Activated CD4-positive, alpha-beta T cell treated with anti-CD3 and anti-CD28 coated beads, Interleukin-2, amount 50 U/mL, for 48 hours (primary cell): ENCODE measurements at places on chromosomes 1 and 21.
A peak's percentile ranks its signal among the peaks of the same experiment; 100 is the strongest.

- no peak for DNase-seq
Observed at GRCh38 chr21:41955516-41955915, 1.7 kb upstream of the C2CD2 start.

- DNase-seq: no peak
Observed at GRCh38 chr1:103106426-103107341, 1.6 kb downstream of the COL11A1 start.

DNA sequence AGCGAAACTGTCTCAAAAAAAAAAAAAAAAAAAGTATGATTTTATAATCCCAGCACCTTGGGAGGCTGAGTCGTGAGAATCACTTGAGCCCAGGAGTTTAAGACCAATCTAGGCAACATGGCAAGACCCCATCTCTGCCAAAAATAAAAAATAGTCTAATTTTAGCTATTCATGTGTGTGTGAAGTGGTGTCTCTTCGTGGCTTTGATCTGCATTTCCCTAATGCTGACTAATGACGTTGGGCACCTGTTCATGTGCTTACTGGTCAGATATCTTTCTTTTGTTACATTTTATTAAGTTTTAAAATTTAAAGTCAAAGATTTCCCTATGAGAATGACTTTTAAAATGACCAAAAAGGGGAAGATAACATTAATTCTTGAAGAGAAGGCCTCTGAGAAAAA is 31.0 kb downstream of the PSEN2 start:
- DNase-seq: no peak

GRCh38 chr1:31266547-31266946 is 26.9 kb upstream of the NKAIN1 start:
- DNase-seq: no peak

GRCh38 chr1:228527596-228527995 is 40.4 kb downstream of the RNF187 start:
- DNase-seq: no peak

DNA sequence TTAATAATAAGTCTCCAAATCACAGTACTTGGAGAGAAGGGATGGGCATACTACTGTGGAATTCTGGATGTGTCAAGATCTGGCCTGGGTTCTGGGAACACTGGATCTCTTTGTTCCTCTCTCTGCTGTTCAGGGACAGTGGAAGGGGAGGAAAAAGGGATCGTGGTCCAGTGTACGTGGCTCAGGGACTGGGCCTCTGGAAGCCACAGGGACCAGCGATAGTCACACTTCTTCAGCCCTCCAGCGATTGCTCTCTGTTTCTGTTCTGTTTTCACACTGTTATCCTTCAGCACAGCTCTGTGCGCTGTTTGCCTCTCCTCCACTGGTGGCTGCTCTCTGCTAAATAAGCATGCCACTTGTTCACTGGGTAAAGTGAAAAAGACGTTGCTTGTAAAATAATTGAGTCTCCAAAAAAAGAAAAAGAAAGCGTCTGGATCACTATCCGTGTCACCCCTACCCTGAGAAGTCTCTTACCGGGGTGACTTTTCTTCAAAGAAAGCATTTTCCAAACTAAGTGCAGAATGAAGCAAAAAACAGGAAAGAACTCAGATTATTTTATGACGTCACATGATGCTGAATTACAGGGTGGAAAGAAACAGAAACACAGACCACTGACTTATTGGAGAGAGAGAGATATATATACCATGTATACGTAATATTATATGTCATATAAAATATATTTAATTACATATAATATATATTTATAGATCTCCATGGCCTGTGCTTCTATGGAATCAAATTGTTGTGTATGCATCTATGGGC is 279.4 kb downstream of the RGS7 start:
- no peak for DNase-seq

GRCh38 chr1:119308130-119308700 is 60.4 kb upstream of the HAO2 start:
- DNase-seq: no peak

DNA sequence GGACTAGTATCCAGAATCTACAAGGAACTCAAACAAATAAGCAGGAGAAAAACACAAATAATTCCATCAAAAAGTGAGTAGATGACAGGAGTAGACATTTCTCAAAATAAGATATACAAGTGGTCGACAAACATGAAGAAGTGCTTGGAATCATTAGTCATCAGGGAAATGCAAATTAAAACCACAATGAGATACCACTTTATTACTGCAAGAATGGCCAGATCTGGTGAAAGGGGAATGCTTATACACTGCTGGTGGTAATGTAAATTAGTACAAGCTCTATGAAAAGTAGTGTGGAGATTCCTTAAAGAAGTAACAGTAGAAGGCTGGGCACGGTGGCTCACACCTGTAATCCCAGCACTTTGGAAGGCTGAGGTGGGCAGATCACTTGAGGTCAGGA is 73.8 kb downstream of the POU2F1 start:
- DNase-seq: no peak

GRCh38 chr1:67674260-67675011 is 10.6 kb upstream of the GADD45A start:
- DNase-seq: peak; percentile 34

DNA sequence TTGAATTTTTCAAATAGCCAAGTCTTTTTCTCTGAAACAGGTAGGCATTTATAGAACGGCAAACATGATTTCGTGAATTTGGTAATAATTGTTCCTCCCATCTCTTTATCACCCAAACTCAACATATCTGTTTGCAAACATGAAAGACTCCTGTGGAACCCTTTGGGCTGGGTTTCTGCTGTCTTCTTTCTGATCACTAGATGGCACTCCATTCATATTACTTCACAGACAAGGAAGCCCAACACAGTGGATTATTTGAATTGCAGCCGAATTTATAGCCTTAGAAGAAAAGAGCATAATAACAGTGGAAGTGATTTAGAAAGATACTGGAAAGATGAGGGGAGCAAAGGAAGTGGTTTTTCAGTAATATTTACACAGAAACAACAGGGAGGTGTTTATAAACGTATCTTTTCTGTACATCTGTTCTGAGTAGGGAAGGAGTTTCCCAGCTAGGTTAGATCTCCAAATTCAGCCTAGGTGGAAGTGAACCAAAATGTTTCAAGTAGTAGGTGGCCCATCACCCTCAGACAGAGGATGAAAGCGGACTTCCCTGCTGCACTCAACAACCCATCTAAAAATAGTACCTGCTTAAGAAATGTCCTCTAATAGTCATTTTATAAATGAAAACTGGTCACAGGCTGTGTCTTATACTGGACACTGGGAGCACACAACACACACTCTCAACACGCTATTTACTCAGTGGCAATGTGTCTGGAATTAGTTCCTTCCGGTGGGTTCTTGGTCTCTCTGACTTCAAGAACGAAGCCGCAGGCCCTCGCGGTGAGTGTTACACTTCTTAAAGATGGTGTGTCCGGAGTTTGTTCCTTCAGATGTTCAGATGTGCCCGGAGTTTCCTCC is 67.6 kb downstream of the MAP3K21 start:
- DNase-seq: no peak

GRCh38 chr1:188386161-188386560 is 1557.4 kb downstream of the PLA2G4A start:
- DNase-seq: no peak

- DNase-seq: no peak
Observed at GRCh38 chr21:36478941-36479340, 981 bp downstream of the CLDN14 start.
